Activated CD4-positive, alpha-beta T cell treated with anti-CD3 and anti-CD28 coated beads for 24 hours (primary cell): ENCODE measurements at places on chromosomes 6 and 20.

DNA sequence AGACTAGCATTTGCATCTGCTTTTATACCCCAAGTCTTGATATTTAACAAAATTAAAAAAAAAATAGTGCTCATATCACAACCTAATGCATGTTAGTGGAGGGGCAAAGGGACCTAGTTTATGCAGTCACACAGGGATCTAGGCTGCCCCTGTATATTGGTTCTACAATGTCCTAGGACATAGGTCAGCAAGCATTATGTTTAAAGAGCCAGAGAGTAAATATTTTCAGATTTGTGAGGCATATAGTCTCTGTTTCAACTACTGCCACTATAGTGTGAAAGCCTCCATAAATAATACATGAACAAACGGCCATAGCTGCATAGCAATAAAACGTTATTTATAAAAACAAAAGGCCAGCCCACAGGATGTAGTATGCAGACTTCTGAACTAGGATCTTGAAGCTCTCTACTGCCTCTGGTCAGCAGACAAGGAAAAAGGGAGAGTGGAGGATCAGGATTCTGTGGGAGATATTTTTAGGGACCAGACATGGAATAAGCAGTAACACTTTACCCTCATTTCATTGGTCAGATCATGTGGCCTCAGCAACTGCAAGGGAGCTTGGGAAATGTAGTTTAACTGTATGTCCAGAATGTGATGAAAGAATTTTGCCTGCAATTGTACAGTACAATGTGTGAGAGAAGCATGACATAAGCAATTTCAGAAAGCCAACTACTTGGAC is 414.2 kb upstream of the SPTLC3 start:
- DNase-seq: no peak

GRCh38 chr6:118704915-118705314 is 53.5 kb upstream of the CEP85L start:
- no peak for DNase-seq

GRCh38 chr6:134464690-134465411 is 146.9 kb upstream of the SGK1 start:
- no peak for DNase-seq

DNA sequence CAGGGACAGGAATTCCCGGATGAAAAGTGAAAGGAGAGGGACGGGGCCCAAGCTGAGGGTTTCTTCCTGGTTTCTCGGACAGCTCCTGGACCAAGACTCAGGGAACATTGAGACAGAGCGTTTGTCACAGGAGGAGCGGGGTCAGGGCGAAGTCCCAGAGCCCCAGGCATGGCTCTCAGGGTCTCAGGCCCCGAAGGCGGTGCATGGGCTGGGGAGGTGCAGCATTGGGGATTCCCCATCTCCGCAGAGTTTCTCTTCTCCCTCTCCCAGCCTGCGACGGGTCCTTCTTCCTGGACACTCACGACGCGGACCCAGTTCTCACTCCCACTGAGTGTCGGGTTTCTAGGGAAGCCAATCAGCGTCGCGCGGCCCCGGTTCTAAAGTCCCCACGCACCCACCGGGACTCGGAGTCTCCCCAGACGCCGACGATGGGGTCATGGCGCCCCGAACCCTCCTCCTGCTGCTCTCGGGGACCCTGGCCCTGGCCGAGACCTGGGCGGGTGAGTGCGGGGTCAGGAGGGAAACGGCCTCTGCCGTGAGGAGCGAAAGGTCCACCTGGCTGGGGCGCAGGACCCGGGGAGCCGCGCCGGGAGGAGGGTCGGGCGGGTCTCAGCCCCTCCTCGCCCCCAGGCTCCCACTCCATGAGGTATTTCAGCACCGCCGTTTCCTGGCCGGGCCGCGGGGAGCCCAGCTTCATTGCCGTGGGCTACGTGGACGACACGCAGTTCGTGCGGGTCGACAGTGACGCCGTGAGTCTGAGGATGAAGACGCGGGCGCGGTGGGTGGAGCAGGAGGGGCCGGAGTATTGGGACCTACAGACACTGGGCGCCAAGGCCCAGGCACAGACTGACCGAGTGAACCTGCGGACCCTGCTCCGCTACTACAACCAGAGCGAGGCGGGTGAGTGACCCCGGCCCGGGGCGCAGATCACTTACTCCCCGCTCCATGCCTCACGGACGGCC is 54.6 kb upstream of the POLR1H start:
- DNase-seq: no peak

GRCh38 chr6:127073222-127073621 is 45.2 kb upstream of the RSPO3 start:
- DNase-seq: no peak

DNA sequence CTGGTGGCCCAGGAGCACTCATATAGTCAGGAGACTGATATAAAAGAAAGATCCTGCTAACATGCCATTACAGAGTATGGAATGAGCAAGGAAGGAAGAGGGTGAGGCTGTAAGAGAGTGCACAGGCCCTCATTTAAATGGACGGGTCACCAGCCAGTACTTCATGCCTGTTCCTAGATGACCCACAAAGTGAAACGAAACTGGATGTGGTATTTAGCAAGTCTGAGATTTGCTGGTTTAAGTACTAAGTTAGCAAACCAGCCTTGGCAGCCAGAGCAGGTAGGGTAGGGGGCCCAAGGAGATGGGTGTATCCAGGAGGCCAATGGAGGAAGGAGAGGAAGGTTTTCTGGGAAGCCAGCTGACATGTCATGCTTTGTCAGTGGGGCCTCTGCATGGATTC is 15.9 kb downstream of the NT5E start:
- no peak for DNase-seq

DNA sequence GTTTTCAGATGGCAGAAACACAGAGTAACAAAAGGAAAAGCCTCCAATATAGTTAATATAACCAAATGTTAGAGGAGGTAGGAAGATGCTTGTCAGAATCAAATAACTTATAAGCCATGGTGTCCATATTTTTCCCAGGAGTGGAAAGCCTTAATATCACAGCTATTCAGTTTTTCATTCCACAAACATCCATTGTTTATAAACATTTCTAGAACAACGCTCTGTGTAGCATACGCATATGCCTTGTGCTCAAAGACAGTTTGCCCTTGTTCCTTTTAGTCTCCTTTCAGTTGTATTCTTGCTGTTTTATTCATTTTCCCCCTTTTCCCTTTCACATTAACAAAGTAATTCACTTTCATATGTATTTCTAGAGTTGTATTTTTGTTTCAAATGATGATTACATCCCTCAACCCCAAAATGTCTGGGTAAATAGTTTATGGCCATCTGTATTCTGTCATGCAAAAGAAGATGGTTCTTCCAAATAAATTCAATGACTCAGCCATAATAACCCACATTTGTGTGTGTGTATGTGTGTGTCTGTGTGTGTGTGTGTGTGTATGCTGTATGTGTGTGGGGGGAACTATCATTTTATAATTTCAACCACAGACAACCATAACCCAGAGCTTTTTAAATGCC is 455.7 kb upstream of the SOX4 start:
- DNase-seq: no peak
